ENCODE measurements at places on chromosomes 3 and 15.

- no peak for DNase-seq
Measured at GRCh38 chr15:41943543-41944312, 28.6 kb downstream of the EHD4 start.

DNA sequence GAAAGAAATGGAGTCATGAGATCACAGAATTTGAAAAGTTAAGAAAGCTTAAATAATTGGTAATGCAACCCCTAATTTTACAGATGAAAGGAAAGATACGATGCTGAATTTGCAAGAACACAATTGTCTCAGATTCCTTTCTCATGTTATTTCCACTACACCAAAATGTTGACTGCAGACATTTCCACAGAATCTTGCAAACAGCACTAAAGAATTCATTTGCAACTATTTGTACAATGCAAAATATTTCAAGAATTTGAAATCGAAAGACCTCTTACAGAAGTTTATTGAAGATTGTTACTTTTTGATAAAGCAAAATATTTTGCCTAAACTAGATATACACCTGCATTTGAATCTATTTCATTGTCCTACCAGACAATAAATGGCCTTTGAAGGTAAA lies 194.1 kb upstream of the KCNMB2 start:
- DNase-seq = no peak

DNA sequence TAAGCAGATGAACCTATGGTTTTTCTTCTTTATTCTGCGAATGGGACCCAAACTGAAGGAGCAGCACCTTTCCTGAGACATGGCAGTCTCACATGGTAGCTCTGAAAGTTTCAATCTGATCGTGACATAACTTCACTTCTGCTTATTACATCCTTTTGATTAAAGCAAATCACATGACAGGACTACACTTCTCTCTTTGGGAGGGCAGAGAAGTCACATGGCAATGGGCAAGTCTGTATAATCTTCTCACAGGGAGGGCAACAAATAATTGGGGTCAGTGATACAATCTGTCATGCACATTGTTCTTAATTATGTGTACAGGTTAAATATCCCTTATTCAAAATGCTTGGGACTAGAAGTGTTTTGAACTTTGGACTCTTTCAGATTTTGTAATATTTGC lies 21.6 kb downstream of the NCBP2 start:
- no peak for DNase-seq

- DNase-seq = no peak
Measured at GRCh38 chr15:58444658-58445332, 13.0 kb downstream of the LIPC start.

- DNase-seq = no peak
Measured at GRCh38 chr15:84831613-84832012, 14.5 kb downstream of the ALPK3 start.

DNA sequence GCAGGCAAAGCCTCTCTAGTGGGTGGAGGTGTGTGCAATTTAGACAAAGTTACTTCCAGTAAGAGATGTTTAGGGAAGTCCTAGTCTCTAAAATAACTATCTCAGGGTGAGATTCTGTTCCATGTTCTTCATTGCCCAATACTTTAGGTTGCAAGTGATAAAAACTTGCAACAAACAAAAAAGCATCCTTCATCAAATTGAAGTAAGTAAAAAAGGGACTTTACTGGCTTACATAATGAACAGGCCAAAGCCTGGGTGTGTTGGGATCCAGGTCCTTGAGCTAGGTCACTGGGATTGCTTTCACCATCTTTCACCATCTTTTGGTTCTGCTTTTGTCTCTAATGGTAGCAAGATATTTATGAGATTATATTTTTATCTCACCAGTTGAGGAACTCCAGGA lies 38.3 kb downstream of the CX3CR1 start:
- DNase-seq = no peak

DNA sequence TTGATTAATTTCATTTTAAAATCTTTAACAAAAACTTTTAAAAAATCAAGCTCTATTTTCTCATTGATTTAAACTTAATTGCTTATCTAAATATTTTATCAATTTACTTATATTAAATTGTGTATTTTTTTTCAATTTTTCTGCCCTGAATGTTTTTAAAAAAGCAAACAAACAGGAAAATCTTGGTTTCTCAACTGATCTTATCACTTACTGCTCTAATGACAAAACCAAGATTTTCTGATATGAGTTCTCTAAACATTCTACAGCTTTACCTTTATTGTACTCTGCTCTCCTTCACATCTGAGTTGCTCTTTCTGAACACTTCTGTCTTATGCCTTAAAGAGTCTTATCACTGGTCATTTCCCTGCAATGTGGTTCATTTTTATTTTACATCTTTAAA lies 587.8 kb upstream of the BCHE start:
- no peak for DNase-seq

DNA sequence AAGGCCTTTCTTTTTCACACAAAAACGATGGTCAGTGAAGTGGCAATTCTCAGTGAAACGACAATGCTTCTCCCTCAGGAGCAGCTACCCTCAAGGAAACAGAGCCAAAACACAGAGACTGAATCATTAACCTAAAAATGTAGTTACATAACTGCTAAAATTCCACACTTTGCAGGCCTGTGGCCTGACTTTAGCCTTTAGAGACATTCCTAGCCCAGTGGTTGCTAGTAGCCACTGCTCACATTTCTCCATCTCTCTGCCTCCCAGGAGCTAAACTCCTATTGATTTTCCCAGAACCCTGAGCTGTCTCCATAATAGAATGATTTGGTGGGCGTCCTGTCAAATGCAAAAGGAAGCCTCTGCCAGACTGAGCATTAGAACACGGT lies 630.1 kb upstream of the KCNMB2 start:
- peak; percentile 38 for DNase-seq

DNA sequence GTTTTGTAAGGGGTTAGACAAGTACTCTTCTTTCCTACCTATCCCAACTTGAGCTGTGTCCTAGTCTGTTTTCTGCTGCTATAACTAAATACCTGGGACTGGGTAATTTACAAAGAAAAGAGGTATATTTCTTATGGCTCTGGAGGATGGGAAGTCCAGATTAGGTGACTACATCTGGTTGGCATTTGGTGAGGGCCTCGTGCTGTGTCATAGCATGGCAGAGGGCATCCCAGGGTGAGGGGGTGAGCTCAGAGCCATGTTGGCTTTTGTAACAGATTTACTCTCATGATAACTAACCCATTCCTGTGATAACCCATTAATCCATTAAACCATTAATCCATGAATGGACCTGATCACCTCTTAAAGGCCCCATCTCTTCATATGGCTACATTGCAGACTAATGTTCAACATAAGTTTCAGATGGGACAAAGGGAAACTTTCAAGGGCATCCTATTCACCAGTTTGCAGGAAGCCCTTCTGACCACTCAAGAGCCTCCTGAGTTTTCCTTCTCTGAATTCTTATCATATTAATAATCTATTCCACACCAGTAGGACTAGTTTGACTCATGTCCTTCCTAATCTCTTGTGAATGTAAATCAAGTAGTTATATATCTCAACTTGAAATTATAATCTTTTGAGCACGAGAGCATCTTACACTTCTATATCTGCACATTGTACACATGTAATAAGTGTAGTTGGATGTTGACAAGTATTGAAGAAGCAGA lies 185.7 kb upstream of the ZPLD1 start:
- DNase-seq = no peak

GRCh38 chr15:63018639-63019038 lies 23.9 kb upstream of the TPM1 start:
- no peak for DNase-seq

- DNase-seq = no peak
Measured at GRCh38 chr3:193240436-193240849, 579 bp upstream of the PLAAT1 start.

DNA sequence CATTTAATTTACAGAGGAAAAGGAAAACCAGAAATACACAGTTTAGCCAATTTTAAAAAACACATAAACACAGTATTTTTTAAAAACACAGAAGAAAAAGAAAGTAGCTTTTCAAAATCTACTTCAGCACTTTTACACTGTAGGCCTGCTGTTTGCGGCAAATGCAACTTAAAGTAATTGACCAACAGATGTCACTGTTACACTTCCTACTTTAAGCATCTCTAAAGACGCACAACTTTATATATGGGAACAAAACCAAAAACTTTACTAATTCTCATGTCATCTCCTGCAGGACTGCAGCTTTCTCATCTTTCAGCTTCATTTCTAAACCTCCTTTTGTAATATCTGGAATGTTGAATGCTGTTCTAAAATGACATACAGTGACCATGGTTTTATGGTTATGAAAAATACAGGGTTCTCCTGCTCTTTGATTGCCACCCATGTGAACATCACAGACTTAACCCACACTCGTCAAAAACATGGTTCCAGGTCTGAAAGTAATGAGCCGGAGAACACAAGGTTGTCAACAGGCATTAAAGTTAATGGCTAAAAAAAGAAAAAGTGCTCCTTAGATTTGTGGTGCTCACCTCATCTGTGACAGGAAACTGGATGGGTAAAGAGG lies 107.9 kb downstream of the FMN1 start:
- no peak for DNase-seq

- no peak for DNase-seq
Measured at GRCh38 chr3:16251316-16252085, 13.2 kb downstream of the DPH3 start.

DNA sequence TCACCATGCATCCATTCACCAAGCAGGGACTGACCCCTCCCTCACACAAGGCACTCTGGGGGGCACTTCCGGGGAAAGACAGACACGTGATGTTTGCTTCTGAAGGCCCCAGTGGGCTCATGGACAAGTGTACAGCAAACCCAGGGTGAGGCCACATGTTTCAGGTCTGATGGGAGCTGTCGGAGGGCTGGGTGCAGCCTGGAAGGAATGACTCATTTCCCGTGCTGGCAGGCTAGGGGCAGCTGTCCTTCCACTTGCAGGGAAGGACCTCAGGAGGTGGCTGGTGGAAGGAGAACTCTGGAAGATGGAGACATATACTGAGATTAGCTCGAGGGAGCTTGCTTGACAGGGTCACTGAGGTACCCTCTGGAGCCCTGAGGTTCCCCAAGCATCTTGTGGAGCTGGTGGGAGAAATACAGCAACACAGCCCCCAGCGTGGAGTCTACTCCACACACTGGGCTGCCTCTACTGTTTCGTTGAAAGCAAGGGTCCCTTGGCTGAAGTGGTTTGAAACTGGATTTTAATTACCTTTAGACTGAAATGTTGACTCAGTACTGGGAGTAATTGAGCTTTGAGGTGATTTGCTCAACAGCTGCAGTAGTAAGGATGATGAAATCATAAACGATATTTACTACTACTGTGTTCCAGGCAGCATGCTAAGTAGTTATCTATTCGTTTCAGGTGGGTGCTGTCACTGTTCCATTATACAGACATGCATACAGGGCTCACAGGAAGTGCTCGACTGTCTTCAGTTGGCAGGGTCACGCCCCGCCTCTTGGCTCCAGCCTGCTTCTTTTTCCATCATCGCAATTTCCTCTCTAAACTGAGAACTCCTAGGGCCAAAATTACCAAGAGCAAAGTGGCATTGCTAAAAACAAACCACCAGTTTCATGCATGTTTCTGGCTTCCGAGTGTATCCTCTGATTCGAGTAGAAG lies 230.4 kb downstream of the ADAMTS17 start:
- DNase-seq = no peak

GRCh38 chr3:23880703-23881339 lies 36.0 kb downstream of the NKIRAS1 start:
- no peak for DNase-seq

GRCh38 chr3:125160606-125161371 lies 51.8 kb downstream of the SLC12A8 start:
- DNase-seq = no peak

DNA sequence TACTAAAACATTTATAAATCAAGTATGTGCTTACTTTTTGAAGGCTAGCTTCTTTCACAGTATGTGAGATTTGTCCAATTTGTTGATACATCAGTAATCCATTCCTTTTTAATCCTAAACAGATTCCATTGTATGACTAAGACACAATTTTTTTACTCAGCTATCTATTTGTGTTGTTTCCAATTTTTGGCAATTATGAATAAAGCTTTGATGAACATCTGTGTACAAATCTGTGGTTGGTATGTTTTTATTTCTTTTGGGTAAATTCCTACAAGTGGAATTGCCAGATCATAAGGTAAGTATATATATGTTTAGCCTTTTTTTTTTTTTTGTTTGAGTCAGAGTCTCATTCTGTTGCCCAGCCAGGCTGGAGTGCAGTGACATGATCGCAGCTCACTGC lies 56.2 kb upstream of the VEPH1 start:
- DNase-seq = no peak

DNA sequence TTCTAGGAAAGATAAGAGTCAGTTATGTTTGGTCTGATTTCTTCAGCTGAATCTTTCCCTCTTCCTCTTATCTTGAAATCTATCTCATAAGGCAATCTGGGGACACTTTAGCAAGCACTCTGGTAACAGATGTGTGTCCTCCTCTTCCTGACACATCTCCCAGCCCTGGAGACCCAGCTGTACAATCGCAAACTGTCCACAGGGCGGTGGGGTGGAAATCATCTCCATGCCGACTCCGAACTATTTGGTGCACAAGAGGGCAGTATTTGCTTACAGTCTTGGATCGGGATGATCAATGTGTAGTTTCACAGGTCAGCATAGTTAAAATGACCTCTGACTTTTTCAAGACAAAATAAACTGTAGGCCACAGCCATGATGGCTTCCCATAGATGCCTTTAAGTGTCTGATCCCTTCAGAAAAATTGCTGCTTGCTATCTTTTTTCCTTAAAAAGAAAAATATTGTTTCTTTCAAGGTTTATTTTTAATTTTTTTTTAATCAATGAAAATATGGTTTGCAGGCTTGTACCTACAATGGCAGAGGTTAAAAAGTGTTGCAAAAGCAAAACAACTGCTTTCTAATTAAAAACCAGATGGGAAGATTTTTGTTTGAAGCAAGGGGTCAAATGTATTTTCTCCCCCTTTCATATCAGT lies 17.7 kb downstream of the EEFSEC start:
- peak; percentile 17 for DNase-seq

DNA sequence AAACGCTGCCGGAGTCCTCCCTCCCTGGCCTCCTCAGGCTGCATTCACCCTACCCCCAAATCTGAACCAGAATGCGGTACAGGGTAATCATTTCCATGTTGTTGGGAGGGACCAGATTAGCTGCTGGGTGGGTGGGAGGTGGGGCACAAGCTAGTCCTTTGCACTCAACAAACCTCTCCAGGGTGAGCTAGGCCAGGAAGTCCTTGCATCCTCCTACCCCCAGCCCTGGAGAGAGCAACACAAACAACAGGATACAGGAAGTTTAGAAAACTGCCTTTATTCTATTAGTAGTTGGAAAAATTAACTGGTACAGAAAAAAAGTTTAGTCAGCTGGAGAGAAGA lies 702 bp upstream of the GPX1 start:
- DNase-seq = no peak

DNA sequence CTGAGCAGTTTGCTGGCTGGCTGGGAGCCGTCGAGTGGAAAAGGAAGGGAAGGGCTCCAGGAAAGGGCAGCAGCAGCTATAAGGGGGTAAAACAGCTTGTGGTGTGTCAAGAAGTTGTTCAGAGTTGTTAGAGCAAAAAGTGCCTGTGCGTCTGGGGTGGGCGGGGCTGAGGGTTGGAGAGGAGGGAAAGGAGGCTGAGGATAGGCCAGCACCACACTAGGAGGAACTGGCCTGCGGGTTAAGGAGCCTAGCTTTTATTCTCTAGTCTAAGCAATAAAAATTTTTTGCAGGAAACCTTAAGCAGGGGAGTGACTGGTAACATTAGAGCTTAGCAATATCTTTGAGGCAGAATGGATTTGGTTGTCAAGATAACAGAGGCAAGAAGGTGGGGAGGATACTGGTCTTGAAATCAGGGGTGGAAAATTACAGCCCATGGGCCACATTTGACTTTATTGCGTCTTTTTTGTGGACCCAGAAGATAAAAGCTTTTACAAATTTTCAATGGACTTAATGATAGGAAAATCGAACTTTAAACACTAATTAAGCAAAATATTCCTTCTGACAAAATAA lies 134.5 kb upstream of the AADACL2 start:
- DNase-seq = no peak
